ENCODE measurements at places on chromosomes 2 and 18.

- no peak for DNase-seq
Measured at GRCh38 chr2:97781981-97782380, 68.6 kb downstream of the ZAP70 start.

DNA sequence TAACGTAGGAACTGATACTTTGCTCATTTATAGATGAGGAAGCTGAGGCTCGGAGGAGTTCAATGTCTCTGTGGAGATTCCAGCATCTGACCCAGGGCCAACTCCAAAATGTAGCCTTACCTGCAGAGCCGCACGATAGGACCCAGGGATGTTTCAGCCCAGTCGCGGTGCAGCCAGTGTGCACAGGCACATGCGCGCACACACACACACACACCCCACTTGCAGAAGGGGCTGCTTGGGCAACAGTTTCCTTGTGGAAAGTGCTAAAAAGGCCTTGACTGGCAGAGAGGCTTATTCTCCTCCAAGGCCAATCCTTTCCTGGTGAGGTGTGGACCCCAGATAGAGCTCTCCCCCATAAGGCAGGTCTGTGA is 101.7 kb downstream of the ZFP36L2 start:
- no peak for DNase-seq

DNA sequence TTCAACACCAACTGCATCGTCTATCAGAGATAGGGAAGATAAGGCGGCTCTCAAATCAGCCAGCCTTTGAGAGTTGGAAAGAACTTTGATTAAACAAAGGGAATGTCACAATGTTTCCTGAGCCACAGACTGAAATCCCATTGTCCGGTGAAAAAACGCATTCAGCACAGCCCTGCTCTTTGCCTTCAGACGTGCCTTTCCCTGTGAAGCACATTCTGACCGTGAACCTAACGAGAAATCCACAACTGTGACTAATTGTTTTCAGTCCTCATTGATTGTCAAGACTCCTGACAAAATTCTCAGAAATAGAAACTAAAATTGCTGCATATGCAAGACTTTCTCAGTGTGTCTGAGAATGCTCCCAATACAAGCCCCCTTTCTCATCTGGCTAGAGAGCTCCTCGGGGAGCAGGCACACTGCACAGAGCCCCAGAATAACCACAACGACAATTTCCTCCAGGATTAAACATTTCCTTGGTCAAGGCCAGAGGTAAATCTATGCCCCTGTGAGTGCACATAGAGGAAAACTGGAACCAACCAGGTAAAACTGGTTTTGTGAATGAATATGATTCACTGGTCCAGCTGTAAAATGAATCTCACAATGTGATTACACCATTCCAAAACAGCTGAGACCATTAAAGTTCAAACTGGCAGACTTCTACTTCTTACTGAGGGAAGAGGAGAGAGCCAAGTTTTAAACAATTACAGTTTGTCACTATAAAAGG is 561.9 kb upstream of the ID2 start:
- no peak for DNase-seq

GRCh38 chr2:120323807-120324399 is 22.0 kb upstream of the INHBB start:
- no peak for DNase-seq

GRCh38 chr2:237695201-237695780 is 67.9 kb downstream of the LRRFIP1 start:
- no peak for DNase-seq

DNA sequence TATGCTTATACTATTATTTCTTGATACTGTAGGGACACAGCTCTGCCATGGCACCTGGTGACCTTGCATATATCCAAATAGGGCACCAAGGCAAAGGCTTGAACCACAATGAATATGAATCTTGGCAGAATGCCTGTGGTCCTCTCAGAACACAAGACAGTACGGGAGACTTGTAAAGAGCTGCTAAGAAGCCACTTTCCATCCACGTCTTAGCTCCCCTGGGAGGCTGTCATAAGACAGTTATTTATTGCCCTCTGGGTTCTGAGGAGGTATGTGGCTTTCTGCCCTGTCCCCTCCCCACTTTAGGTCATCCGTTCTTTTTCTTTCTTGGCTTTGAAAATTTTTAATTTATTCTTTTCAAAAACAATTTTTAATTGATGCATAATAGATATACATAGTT is 29.8 kb upstream of the MRPL33 start:
- no peak for DNase-seq

GRCh38 chr2:212213191-212213590 is 325.4 kb downstream of the ERBB4 start:
- no peak for DNase-seq

- DNase-seq = peak; percentile 34
Measured at GRCh38 chr2:134718817-134719814, at the start of gene TMEM163. TMEM163 (minus strand) TSS chr2:134719000.

- no peak for DNase-seq
Measured at GRCh38 chr18:11269257-11269656, 119.9 kb upstream of the PIEZO2 start.

DNA sequence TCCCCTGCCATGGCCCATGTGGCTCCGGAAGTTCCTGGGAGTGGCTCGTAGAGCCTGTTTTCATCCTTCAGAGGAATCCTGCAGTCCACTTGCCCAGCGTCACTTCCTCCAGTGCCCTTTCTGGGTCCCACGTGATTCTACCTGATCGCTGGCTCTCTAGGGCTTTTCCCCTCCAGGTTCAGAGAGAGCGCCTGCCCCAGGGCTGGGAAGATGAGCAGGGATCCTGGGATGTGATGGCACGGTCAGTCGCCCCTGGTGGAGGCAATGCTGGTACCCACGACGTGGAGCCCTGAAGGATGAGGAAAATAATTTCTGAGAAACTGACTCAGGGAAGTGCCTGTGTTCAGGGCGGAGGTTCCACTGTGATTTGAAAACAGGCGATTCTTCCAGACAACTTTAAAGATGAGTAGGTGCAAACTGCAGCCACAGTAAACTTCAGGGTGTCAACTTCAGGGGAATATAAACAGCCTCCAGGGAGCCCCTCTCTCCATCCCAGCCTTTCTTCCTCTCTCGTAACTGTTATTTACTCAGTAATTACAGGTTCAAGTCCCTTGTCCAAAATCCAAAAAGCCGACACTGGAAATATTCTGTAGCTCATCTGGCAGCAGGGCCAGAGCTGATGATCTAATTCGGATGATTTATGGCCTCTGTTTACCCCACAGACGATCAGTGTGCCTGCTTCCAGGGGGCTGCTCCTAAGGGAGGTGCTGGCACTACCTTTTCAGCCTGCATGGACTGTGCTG is 105.9 kb downstream of the AGAP1 start:
- DNase-seq = no peak

DNA sequence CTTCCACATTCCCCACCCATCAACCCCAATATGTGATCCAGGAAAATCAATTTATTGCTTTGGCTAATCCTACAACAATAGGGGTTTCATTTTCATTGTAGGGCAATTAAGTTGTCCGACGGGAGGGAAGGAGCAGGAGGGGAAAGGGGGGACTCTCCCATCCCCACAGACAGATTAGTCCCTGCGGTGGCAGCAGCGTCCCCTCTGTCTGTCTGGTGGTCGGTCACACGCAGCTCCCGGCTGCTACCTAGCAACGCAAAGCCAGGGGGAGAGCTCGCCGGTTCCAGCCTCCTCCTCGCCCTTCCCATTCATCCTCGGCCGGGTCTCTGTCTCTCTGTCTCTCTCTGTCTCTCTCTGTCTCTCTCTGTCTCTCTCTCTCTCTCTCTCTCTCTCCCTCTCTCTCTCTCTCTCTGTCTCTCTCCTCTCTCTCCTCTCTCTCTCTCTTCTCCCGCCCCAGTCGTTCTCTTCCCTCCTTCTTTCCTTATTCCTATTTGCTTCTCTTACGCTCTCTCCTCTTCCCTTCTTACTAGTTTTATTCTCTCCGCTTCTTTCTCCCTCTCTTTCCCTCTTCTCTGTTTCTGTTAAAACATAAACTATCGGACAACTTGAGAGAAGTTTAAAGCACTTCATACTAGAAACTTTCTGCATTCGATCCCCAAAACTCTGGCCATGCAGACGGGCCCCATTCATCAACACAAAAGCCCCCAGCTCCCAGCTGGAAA is 1.2 kb downstream of the LRP2 start:
- peak; percentile 25 for DNase-seq

DNA sequence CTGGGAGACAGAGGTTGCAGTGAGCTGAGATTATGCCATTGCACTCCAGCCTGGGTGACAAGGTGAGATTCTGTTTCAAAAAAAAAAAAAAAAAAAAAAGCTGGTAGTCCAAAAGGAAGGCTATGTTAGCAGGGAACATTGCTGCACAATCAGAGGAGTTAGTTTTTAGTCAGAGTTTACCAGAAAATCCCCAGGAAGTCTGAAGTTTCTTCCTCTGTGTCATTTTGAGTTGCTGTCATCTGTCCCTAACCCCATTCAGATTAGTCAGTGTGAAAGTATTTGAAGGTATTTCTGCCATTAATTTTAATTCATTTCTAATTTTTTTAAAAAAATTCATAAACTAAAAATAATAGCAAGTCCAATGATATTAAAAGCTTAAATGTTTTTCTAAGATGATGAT is 33.5 kb upstream of the CERS6 start:
- DNase-seq = no peak

DNA sequence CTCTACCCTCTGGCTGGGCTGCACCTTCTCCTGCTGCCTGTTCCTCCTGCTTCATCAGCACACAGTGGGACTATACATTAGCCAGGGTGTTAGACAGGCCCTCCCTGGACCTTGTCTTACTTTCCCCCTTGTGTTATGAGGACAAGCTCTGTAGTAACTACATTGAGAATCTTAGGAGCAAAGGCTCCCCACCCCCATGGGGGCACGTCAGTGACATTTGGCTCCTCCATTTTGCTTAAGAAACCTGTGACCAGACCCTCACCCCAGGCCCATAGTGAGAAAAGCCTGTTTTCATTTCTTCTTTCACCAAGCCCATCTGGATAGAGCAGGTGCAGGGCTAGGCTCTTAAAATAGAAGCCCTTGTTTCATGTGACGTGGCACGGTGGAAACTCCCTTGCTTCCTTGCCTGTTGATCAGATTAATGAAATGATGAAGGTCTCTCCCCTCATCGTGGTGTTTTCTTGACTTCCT is 146.7 kb downstream of the RPIA start:
- DNase-seq = no peak

GRCh38 chr2:195586062-195586714 is 70.8 kb upstream of the SLC39A10 start:
- no peak for DNase-seq

DNA sequence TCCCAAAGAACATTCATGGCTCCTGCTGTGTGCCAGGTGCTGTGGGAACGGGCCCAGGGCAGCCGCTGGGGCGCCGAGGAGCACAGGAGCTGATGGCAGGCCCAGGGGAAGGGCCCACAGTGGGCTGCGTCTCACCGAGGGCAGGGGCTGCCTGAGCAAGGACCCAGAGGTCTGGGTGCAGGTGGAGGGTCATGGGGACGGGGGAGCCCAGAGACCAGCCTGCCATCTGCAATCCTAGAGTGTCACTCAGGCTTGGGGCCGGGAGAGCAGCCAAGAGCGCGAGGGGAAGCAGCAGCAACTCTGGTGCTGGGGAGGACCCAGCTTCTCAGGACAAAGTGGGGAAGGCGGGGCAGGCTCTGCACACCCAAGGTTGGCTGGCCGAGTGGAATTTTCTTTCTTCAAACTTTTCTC is 207.4 kb downstream of the HDAC4 start:
- DNase-seq = no peak

GRCh38 chr2:241148239-241148638 is 1.0 kb downstream of the PASK start:
- no peak for DNase-seq

DNA sequence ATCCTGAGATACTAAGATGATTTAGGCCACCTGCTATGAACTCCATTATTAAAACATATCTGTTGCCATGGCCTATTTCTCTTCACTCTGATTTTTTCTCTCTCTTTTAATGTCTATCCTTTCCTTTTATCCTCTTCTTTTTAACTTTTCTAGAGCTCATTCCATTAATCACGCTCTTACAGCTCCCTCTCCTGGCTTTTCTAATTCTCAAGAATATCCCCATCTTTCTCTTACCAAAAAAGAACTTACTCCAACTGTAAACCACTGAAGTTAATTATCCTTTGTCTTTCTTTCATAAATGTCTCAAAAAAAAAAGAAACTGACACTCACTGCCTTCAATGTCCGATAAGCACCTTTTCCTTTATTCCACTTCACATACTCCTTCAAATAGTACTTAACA is 7.9 kb downstream of the PPP3R1 start:
- no peak for DNase-seq

GRCh38 chr2:26299471-26300101 is 46.4 kb upstream of the SELENOI start:
- no peak for DNase-seq

DNA sequence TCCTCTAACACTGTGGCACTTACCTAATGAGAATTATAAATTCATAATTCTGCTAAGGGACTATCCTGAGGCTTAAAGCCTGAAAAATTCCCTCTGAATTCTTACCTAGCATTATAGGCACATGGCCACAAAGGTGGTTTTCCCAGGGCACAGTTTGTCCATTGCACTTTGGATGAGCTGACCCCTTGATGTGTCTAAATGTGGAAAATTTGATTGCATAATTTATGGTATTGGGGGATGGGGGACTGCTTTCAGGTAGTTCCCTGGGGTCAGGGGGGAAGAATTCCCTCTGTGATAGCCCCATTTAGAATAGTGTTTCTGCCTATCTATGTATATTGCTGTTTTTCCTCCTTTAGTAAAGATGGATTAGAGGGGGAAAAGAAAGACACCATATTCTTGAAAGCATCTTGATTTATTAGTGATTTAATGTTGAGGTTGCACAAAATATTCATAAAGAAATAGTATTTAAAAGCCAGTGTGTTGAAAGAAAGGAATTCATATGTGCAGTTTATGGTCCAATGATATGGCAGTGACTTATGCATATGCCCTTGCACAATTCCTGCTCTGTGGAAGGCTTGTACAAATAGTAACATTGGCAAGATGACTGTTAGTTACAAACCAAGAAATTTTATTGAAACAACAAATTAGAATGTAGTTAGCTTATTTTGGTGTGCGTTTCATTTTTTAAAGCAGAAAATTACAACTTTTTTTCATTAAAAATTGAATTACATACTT is 8.7 kb upstream of the HTR2B start:
- DNase-seq = no peak

DNA sequence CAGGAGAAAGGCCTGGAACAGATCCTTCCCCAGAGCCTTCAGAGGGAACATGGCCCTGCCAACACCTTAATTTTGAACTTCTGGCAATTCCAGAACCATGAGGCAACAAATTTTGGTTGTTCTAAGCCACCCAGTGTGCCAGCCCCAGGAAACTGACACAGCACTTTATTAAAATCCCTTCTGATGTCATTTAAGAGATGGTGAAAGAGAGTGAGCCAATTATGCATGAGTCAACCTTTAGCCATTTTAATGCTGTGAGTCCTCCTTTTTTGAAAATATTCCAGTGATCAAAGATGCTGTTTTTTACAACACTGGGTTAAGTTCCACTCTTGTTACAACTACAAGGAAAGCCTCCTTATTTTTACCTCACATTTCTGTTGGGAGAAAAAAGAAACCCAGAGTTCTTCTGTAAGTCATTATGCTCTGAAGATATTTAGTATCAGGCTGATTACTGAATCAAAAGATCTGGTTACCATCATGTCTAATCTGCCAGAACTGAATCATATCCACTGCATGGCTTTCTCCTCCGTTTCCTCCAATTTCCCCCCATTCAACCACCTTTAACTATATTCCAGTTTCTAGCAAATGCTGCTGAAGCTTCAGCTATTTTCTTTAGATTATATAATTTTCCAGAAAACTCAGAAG is 235.4 kb downstream of the TXNL1 start:
- DNase-seq = no peak

- no peak for DNase-seq
Measured at GRCh38 chr2:18373664-18374063, 186.8 kb downstream of the RDH14 start.

GRCh38 chr2:74548285-74548899 is 5.3 kb downstream of the LOXL3 start:
- no peak for DNase-seq

Data from HuH-7.5 (cell line).